Stimulated activated CD4-positive, alpha-beta T cell treated with anti-CD3 and anti-CD28 coated beads, Interleukin-15, amount 100 ng/mL, for 48 hours (primary cell): ENCODE measurements at places on chromosomes 5 and 9.

DNA sequence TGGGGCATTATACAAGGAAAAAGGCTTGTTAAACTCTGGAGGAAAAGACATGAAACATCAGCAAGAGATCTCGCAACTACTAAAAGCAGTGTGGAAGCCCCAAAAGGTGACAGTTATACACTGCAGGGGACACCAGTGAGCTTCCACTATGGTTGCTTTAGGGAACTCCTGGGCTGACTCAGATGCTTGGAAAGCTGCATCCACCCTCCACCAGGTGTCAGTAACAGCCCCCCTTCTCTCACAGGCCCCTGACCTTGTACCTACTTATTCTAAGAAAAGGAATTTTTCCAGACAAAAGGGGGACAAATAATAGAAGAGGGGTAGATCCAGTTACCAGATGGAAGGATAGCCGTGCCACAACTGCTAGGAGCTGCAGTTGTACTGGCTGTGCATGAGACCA, 154.4 kb upstream of the COX7C start:
- no peak for DNase-seq

- DNase-seq = no peak
Observed at GRCh38 chr5:31626156-31626555, 12.8 kb upstream of the PDZD2 start.

DNA sequence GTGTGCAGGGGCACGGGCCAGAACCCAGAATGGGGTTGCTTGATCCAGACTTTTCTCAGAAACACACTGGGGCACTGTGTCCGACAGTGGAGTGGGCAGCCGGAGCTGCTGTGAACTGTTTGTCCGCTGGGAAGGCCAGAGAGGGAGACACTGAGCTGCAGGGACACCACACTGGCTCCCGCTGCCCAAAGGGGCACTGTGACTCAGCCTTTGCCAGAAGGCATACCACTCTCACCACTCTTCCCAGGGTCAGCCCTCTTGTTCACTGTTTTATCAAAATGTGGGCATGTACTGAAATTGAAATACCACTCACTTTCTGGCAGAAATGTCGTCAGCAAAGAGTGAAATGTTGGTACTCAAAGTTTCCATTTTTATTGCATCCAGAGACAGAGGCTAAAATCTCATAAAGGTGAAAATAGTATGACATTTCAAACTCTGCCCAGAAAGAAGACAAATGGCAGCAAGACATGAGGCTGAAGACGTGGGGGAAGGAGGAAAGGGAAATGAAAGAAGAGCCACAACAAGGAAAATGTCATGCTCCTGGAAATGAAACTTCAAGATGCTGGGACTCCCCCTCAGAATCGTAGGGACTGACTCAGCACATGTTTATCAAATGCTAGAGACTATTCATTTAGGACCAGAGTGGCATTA, 4.5 kb upstream of the IL7R start:
- DNase-seq = no peak

GRCh38 chr9:69307446-69308205, 17.4 kb upstream of the ENTREP1 start:
- no peak for DNase-seq

- DNase-seq = no peak
Observed at GRCh38 chr5:134188092-134188491, 11.3 kb upstream of the SKP1 start.

- no peak for DNase-seq
Observed at GRCh38 chr9:15430920-15431844, 8.5 kb downstream of the SNAPC3 start.

DNA sequence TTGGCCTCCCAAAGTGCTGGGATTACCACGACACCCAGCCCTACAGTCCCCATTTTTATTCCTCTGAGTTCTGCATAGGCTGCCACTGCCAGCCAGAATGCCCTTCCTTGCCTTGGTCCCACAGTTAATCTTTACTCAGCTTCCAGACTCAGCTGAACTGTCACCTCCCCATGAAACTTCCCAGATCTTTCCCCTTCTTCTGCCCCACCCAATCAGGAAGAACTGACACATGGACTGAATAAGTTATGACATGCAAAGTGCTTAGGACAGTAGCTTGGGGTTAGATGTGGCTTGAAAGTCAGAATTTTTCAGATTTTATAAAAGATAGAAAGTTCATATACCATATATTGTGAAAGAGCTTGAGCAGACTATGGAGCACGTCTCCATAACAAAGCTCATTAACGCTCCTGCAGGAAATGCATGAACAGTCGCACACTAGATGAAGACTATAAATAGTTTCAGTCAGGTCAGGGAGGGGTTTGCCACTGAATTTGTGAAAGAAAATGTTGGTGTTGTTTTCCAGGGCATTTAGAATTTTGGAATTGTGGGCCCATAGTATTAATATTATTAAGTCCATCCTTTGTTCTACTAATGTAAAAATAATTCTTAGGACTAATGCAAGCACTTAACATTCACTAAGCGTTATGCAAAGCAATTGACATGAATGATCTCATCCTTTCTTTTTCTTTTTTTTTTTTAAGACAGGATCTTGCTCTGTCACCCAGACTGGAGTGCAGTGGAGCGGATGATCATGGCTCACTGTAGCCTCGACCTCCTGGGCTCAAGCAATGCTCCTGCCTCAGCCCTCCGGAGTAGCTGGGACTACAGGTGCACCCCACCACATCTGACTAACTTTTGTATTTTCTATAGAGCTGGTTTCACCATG, 36.1 kb upstream of the DENND1A start:
- DNase-seq = no peak

DNA sequence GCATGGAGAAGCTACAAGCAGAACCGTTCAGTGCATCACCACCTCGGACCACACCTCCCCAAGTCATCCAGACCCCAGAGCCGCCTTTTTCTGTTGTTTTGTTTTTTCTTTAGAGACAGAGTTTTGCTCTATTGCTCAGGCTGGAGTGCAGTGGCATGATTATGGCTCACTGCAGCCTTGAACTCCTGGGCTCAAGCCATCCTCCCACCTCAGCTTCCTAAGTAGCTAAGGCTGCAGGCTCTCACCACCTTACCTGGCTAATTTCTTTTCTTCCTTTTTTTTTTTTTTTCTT, 13.5 kb upstream of the SFXN1 start:
- no peak for DNase-seq

GRCh38 chr5:72412283-72413055, 92.3 kb downstream of the PTCD2 start:
- no peak for DNase-seq

DNA sequence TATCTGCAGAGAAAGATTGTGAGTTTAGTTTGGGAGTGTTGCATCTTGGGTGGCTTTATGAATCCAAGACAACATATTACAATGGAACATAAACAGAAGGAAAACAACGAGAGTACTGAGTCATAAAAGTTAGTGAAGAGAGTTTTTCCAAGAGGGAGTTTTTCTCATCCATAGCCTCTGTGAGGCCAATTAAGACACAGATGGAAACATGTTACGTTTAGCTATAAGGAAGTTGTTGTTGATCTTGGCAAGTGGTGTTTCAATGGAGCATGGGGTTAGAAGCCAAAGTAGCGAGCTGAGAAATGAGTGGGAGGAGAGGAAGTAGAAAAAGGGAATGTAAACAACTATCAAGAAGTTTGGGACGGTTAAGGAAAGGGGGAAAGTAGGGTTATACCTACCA, 53.3 kb upstream of the SPATA31D4 start:
- DNase-seq = no peak

GRCh38 chr5:123262216-123262823, 160.9 kb downstream of the CEP120 start:
- no peak for DNase-seq

GRCh38 chr9:21967169-21967568, 27.0 kb downstream of the CDKN2A start:
- DNase-seq = no peak

GRCh38 chr9:90964101-90965020, 162.7 kb downstream of the SYK start:
- DNase-seq = no peak

DNA sequence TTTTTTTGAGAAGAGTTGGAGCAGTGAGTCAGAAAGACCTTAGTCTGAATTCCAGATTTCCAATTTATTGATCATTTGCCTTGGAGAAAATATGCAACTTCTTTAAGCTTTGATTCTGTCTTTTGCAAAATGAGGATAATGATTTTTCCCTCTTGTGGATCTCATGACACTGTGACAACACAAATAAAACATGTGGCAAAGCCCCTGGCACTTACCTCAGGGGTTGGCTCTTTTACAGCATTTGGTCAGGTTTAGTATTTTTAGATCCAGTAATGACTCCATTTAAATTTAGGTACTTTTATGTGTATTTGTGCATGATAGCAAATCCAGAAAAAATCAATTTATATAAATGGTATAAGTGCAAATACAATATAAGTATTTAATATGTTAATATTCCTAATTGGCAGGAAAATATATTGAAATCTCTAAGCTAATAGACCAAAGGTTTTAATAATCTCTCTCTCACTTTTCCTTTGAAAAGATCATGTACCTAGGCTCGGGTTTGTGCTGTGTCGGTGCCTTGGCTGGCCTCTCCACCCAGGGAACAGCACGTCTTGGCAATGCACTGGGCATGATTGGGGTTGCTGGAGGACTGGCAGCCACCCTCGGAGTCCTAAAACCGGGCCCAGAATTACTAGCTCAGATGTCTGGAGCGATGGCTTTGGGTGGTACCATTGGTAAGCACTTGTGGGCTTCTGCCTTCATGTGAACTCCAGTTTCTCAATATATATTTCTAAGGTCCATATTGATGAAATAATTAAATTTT, 49.7 kb downstream of the NNT start:
- no peak for DNase-seq

GRCh38 chr5:145863003-145863402, 9.8 kb downstream of the GRXCR2 start:
- DNase-seq = no peak

DNA sequence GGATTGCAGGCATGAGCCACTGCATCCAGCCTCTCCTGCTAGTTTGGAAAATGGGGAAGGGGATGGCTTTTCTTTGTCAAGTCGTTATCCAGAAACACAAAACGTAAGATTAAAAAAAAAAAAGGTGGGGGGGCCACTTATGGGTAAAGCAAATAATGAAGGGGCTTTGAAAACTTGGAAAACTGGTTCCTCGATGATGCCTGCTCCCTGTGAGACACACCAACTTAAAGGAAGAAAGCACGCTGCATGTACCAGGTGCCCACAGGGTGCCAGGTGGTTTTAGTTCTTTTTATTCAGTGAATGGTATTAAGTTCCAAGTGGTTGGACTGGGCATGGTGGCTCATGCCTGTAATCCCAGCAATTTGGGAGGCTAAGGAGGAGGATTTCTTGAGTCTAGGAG, 170.1 kb downstream of the GOLPH3 start:
- DNase-seq = no peak

- DNase-seq = no peak
Observed at GRCh38 chr5:178532236-178532635, 58.0 kb downstream of the COL23A1 start.

GRCh38 chr5:111820072-111820471, 63.1 kb upstream of the NREP start:
- no peak for DNase-seq

GRCh38 chr9:33731142-33731541, 64.2 kb upstream of the PRSS3 start:
- no peak for DNase-seq

DNA sequence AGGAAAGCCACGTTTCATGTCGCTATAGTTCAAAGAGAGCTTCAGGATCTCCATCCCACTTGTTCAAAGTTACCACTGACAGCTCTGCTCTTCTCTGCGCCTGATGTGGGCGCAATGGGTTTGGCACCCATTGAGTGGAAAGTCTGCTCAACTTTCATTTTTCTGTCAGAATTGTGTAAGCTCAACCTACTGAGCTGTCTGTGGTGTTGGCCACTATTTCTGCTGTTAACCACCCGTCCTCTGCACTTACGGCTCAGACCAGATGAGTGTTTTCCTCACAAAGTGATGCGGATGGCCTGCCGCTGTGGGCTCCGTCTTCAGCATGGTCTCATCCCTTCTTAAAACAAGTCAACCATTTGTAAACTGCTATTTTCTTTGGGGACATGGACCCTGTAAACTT, 131.2 kb downstream of the WNK2 start:
- DNase-seq = no peak

- no peak for DNase-seq
Observed at GRCh38 chr5:95727764-95728191, 3.4 kb upstream of the RHOBTB3 start.

DNA sequence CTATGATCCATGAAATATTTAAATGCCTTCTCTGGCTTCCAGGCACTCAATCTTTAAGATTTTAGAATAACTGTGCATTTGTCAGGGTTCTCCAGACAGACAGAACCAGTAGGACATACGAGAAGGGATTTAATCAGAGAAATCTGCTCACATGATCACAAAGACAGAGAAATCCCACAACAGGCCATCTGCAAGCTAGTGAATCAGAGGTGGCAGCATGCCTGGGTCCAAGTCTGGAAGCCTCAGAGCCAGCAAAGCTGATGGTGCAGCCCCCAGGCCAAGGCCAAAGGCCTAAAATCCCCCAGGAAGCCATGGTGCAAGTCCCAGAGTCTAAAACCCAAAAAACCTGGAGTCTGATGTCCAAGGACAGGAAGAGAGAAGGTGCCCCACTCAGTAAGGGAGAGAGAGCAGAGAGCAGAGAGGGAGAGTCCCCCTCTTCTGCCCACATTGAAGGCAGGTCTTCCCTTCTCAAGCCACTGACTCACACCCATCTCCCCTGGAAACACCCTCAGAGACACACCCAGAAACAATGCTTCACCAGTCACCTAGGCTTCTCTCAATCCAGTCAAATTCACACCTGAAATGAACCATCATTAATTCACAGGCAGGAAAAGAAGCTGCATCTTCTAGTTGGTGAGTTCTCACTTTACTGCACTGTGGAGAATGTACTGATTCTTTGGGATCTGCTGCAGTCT, 48.7 kb downstream of the CAMSAP1 start:
- no peak for DNase-seq

DNA sequence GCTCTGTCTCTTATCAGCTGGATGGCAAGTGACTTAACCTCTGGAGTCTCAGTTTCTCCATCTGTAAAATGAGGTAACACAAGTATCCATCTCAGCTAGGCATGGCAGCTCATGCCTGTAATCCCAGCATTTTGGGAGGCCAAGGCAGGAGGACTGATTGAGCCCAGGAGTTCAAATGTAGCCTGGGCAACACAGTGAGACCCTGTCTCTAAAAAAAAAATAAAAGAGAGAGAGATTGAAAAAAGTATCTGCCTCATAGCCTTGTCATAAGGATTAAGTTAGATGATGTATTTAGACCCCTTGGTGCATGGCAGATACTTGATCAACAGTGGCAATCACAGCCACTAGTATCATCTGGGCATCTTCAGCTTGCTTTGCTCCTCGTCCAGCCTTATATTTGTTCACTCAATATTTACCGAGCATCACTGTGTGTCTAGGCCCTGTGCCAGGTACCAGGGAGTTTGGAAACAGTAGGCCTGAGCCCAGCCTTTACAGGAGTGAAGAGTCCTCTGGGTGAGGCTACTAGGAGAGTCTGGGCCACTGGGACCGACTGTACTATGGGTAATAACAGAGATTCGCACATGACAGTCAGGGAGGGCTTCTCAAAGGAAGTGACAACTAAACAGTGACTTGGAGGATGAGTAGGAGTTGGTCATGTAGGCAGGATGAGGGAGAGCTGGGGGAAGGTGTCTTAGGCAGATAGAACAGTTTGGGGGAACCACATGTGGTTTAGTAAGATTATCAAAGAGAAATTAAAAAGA, 34.2 kb downstream of the CORO2A start:
- no peak for DNase-seq
